ENCODE measurements at places on chromosomes 4 and X.

DNA sequence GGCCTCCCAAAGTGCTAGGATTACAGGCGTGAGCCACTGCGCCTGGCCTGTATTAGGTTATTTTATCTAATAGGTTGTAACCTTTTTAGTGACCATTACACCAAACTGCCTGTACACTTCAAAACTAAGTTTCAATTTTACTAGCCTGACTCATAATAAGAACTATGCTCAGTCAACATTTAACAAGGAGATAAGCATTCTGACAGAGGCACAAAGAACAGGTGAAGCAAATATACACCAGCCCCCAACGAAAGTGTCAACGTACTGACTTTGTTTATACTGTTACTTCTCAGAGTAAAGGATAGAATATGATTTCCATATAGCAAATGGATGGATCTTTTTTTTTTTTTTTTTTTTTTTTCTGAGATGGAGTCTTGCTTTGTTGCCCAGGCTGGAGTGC, 62.8 kb downstream of the SHISA3 start:
- no peak for DNase-seq

- peak; percentile 15 for DNase-seq
Observed at GRCh38 chrX:12894074-12895030, 12.1 kb upstream of the TLR8 start.

GRCh38 chr4:22744478-22745062, 51.8 kb downstream of the GBA3 start:
- no peak for DNase-seq

DNA sequence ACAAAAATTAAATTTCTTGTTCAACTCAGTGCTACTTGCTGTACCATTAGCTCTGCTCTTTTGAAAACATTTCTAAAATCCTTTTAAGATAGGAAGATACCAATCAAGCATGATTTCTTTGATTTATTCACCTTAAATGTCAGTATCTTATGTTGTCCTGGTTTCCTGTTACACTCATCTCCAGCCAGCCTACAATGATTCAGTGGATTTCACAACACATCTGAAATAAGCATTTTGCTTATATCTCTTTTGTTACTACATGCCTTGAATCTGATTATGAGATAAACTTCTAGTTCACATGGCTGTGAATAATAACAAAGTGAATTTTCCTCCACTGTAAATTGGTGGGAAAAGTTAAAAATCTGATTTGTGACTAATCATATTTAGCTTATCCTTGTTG, 112.5 kb upstream of the BMP3 start:
- DNase-seq, result no peak

GRCh38 chr4:113756005-113756410, 5.5 kb downstream of the CAMK2D start:
- no peak for DNase-seq

DNA sequence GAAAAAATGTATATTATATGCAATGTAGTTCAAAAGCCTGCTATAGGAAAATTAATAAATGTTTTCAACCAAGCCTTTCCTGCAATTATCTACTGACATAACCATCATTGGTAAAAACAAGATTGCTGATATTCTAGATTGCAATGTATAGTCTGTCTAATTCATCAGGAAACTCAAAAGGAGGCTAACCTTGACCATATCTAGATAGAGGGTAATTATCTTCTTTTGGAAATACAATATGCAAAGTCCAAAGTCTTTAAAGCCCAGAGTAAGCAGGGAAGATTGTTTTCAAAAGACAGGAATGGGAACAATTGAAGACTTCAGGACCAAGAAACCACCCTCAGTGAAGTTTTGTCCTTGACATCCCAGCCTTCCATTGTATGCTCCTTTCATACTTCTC, 123.1 kb upstream of the GLRA2 start:
- DNase-seq, result no peak

DNA sequence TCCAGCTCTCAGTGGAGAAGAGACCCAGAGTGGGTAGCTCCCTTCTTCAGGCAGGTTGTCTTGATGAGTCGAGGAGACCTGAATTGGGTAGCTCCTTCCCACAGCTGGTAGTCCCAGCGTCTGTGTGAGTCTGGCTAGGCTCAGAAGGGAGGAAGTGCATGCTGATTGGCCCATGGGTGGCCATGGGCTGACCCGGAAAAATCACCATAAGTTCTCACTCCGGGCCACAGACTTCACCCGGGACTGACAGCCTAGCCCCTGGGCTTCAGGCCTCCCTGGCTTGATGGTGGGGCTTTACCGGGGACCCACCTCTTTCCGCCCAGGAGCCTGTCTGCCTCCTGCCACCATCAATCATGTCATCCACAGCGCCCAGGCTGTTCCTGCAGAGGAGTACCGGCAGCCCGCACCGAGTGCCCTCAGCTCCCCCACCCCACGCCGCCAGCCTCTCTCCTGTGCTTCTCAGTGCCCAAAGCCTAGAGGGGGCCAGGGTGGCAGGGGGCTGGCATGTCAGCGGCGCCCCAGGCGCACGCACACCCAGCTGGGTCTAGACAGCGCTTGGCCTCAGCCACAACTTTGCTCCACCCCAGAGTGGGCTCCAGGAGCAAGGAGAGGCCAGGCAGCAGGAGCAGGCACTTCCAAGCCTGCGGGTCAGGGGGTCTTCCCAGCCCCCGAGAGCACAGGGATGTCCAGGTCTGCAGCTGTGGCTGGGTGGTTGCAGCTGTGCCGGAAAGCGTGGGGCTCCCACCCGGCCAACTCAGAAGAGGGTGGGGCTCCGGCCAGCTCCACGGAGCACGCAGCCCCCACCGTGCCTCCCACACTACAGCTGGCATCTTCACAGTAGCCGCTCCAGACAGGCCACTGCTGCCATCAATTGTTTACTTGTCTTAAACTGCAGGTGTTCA, 16.1 kb upstream of the SAT1 start:
- no peak for DNase-seq

DNA sequence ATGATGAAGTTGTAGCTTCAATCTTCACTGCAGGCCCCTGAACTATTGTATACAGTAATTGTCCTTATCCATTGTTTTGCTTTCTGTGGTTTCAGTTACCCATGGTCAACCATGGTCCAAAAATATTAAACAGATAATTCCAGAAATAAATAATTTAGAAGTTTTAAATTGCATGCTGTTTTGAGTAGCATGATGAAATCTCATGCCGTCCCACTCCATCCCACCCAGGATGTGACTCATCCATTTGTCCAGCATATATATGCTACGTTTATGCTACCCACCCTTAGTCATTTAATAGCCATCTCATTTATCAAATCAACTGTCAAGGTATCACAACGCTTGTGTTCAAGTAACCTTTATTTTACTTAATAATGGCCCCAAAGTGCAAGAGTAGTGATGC, 34.5 kb downstream of the IQCM start:
- DNase-seq, result no peak

Data from right renal cortex interstitium (tissue), 3 donors.